ENCODE measurements at places on chromosomes 5 and 9.

GRCh38 chr5:88109818-88110217 is 158.8 kb downstream of the TMEM161B start:
- DNase-seq = no peak

GRCh38 chr5:40073927-40074326 is 605.8 kb upstream of the PTGER4 start:
- no peak for DNase-seq

DNA sequence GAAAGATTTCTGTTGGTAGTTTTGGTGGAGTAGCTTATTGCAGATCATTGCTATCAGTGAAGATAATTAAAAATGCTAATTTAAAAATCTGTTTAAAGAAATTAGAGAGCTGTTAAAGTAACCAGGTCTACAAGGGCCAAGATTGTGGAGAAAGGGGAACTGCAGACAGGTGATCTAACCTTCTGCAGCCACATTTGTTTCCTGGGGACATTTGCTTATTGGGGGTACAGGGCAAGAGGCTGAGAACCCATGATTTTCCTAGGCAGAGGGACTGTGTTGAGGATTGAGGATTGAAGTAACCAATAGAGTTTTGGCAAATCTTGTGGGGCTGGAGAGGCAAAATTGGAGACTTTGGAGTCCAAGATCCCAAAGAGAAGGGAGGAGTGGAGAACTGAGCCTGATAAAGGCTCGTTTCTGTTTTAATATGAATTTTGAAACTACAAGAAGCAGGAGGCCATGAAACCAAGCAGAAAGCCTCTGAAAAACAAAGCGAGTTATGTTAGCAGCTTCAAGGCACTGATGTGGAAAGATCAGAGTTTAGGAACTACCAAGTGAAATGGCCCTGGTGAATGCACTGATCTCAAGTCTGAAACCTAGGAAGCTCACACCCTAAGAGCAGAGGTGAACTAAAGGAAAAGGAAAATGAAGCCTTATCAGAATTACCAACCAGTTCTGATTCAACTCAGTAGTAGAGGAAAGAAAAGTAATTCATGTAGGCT is 219.8 kb upstream of the C9orf72 start:
- no peak for DNase-seq

- no peak for DNase-seq
Measured at GRCh38 chr9:76490249-76490990, 31.4 kb downstream of the GCNT1 start.

Data from stimulated activated naive CD8-positive, alpha-beta T cell treated with anti-CD3 and anti-CD28 coated beads, Interleukin-15, amount 100 ng/mL, for 72 hours (primary cell).